ENCODE measurements at places on chromosomes 16 and 17.

DNA sequence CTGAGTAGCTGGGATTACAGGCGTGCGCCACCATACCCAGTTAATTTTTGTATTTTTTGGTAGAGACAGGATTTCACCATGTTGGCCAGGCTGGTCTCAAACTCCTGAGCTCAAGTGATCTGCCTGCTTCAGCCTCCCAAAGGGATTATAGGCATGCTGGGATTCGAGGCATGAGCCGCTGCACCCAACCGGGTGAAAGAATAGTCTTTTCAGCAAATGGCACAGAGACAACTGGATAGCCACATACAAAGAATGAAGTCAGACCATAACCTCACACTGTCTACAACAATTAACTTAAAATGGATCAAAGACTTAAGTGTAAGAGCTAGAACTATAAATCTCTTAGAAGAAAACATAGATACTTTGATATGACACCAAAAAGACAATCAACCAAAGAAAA is 67.6 kb downstream of the TBC1D16 start:
- DNase-seq = no peak

GRCh38 chr17:17749921-17750320 is 68.7 kb downstream of the RAI1 start:
- DNase-seq = peak; percentile 29

GRCh38 chr17:67438667-67439066 is 61.6 kb downstream of the PITPNC1 start:
- DNase-seq = no peak

DNA sequence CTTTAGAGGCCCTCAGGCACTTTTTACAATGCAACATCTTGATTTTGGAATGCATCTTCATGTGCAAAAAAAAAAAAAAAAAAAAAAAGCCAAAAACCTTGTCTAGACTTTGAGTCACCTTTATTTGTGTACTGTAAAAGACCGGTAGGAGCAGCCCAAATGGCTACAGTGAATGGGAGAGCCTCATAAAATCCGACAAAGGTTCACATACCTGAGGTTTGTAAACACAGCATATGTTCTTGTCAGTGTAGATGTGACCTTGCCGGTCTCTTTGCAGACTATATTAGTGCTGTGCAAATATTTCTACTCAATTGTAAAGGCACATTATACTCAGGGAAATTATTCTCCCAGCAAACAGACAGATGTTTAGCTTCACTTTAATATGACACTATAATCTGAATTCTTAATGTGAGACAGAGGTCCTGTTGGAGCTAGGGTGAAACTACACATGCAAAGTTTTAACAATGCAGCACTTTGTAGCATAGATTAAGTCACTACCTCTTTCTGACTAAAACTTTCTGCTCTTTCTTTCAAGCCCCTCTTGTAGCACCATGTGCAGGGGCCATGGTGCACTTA is 211.3 kb downstream of the CA10 start:
- no peak for DNase-seq

GRCh38 chr17:60079401-60080243 is 901 bp upstream of the HEATR6 start:
- DNase-seq = peak; percentile 60

DNA sequence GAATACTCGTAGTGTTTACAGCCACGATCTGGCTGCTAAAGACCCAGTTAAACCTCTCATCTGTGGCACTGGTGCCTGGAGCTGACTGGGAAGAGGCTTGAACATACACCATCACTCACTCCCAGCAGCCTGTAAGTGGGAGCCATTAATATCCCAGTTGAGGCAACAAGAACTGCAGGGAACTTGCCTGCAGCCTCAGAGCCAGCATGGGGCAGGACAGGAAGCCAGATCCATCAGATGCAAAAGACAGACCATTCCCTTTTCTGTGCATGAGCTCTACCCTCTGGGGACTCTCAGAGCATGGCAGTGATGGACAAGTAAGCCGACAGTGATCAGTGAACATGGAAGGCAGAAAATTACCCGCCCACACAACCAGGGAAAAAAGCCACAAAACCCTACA is 91.8 kb downstream of the TMEM132E start:
- no peak for DNase-seq

DNA sequence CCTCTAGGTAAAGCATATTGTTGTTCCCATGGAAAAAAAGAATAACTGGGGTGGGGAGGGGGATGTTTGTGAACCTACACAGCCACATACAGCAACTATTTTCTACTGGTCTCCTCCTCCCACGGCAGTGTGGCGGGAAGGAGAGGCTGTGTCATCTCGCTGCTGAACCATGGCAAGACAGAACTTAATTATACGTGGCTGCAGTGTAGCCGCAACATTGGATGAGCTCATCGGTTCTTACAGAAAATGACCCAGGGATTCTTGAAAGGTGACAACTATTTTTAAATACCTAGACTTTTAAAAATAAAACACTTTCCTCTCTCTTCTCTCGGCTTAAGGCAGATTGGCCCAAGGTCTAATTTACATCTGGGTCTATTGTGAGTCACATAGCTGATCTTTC is 19.8 kb upstream of the TEKT3 start:
- DNase-seq = no peak
